ENCODE measurements at places on chromosomes 2 and 18.

- DNase-seq: no peak
These were observed 50.6 kb downstream of the PMAIP1 start for GRCh38 chr18:59950215-59950944.

DNA sequence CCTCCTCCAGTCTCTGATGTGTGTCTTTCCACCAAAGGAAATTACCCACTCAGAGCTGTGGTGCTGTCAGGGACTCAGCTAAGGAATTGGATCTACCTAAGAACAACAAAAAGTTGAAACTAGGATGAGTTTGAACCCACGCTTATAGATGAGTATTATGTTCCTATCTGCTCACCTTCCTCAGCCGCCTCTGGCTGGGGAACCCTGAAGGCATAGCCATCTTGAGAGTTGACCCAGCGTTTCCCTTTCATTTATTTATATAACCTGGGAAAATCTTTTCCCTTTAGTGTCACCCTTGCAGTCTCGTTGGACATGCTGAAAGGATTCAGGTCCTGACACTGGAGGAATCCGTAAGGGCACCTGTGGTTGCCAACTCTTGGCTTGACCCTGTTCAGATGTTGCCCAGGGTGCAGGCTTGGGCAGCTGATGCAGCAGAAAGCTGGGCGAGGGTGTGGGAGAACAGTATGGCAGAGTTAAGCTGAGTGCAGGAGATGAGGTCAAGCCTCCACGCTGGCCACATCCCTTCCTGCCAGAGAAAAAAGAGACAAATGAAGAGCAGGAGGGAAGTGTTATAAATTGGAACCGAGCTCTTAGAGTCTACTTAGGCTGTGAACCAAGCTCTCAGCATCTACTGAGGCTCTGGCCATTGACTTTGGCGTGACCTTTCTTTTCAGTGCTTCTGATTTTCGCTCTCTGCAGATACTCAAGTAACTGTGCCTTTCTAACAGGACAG is 1.9 kb downstream of the CDH20 start:
- no peak for DNase-seq

DNA sequence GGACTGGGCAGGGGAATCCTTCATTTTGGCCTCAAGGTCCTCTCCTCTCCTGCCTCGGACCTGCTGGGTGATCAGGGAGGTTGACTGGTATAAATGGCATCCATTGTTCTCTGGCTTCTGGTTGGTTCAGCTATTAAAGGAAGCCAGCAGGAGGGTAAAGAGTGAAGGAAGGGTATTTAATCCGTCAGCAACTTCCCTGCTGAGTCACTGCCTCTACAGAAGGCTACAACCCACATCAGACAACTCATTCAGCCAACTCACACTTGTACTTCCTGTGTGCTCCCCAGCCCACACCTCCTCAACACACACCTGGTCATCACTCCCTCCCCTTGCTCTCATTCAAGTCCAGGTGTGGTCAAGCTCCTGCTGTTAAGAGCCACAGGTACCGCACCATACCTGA is 68.3 kb upstream of the MRPS9 start:
- DNase-seq: no peak

DNA sequence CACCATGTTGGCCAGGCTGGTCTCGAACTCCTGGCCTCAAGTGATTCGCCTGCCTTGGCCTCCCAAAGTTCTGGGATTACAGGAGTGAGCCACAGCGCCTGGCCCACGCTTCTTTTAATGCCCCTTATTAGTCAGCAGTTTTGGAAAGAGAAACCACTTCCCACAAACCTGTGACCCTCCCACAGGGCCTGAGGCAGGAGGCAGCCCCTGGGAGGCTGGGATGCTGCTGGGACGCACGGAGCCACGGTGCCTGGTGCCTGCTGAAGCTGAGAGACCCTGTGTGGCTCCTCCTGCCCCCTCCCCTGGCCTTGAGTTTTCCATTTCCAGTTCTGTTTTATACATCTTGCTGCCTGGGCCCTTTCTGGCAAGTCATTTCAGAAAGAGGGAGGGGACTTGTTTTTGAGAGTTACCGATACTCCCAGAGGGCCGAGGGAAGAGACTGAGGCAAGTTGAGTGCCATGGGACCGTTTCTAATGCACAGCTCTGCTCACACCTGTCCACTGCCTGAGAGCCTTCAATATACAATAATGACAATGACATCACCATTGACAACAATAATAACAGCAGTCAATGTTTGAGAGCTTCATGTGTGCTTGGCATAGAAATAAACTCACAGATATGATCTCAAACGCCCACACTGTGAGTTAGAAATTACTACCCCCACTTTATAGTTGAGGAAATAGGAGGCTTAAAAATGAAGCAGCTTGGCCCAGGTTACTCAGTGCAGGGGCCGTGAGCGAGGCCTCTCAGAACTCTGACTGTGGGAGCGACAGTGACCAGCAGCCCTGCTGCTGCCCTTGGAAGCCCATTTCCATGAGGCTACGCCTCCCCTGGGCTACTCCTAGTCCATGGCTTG is 78.1 kb upstream of the YWHAQ start:
- no peak for DNase-seq

GRCh38 chr2:184683911-184684310 is 85.6 kb downstream of the ZNF804A start:
- no peak for DNase-seq
